ENCODE measurements at places on chromosomes 1 and 21.

DNA sequence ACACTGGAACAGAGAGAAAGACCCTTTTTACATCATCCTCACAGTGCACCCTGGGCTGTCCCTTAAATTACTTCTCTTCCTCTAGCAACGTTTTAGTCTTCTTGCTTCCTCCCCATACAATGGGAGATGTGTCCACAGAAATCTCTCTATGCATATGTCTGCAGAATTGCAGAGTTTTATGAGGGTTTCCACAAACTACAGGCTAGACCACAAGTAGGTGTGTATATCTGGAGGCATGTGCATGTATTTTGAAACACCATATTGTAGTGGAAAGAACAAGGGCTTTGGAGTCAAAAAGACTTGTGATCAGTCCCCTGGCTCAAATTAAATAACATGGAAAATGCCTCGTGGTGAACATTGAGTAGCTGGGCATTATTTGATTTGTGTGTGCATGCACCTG, 121.3 kb upstream of the IPO9 start:
- no peak for DNase-seq

DNA sequence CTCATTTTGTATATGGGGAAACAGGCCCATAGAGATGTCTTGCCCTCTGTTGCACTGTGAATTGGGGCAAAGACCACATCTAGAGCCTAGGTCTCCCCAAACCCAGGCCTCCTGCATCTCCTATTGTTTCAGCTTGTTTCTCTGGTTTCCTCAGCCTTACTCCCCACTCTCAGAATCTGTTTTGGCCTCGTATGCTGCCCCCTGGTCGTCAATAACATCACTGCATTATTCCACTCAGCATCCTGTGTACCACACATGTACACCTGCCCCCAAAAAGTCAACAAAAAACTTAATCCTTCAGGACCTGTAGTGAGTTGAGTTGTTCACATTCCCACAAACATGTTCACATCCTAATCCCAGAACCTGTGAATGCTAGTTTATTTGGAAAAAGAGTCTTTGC, 184.8 kb downstream of the BRINP2 start:
- no peak for DNase-seq

- peak; percentile 47 for DNase-seq
Observed at GRCh38 chr1:89382479-89382878, 18.6 kb downstream of the GBP6 start.

- no peak for DNase-seq
Observed at GRCh38 chr1:213931836-213932235, 55.9 kb upstream of the PROX1 start.

DNA sequence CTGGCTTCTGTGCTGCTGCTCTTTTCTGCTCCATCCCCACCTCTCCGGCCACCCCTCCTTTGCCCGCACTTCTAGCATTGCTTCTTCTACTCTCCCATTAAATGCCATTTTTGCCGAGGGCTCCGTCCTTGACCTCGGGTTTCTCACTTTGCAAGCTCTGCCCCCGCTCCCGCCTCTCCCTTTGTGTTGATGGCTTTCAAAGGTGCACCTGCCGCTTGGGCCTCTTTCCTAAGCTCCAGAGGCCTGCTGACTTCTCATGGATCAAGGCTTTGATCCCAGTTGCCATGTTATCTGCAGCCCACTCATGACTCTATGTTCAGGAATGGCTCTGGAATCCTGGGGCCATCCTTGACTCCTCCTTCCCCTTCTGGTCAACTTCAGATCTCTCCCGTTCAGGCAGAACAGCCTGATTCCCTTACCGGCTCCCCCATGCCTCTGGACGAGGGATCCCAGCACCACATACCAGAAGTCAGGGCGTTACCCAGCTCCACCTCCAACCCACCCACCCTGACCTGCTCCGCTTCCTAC, 54.3 kb downstream of the TLR5 start:
- DNase-seq, result no peak

- no peak for DNase-seq
Observed at GRCh38 chr1:101509370-101509769, 272.6 kb downstream of the S1PR1 start.

GRCh38 chr1:160853754-160854153, 8.9 kb downstream of the CD244 start:
- no peak for DNase-seq

- no peak for DNase-seq
Observed at GRCh38 chr1:53182716-53183094, 13.9 kb upstream of the CPT2 start.

- no peak for DNase-seq
Observed at GRCh38 chr21:14677013-14677412, 130.9 kb upstream of the SAMSN1 start.
